Activated T-helper 1 cell treated with anti-CD3 and anti-CD28 coated beads, Interleukin-12 subunit alpha, Interleukin-12 subunit beta, Interleukin-2, Interleukin-4 antibody, amounts not matched to agents 30 ng/mL and 10 ng/mL and 1 ng/mL, durations not matched to agents 14 hours and 24 hours and 36 hours (primary cell): ENCODE measurements at places on chromosomes 6 and 20.

GRCh38 chr6:88380618-88381288, 214.6 kb upstream of the CNR1 start:
- DNase-seq, result no peak

- DNase-seq, result no peak
These were observed 314.7 kb upstream of the RSPO3 start for GRCh38 chr6:126803769-126804168.

- no peak for DNase-seq
These were observed 1050.0 kb downstream of the EPHA7 start for GRCh38 chr6:92369309-92369708.

DNA sequence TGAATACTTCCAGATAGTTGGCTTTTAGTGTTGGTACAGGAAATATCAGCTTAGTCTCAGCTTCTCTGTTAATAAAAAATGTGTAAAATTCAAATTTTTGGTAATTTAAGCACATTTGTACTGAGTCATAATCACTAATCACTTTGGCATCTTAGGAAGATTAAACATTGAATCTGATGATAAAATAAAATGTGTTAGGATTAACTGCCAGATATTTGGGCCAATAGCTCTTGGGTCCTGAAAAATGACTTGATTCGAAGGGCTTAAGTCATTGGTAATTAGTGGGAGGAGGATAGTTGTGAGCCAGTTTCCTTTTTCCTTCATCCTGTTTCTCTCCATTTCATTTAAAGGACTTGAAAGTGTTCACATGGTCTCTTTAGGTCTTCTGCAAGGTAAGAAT, 426.1 kb downstream of the RFPL4B start:
- no peak for DNase-seq

GRCh38 chr20:3595541-3595940, 67.7 kb downstream of the GFRA4 start:
- no peak for DNase-seq

GRCh38 chr6:128158496-128158895, 257.6 kb upstream of the THEMIS start:
- no peak for DNase-seq

- no peak for DNase-seq
These were observed 123.3 kb upstream of the PHACTR3 start for GRCh38 chr20:59481067-59481466.

DNA sequence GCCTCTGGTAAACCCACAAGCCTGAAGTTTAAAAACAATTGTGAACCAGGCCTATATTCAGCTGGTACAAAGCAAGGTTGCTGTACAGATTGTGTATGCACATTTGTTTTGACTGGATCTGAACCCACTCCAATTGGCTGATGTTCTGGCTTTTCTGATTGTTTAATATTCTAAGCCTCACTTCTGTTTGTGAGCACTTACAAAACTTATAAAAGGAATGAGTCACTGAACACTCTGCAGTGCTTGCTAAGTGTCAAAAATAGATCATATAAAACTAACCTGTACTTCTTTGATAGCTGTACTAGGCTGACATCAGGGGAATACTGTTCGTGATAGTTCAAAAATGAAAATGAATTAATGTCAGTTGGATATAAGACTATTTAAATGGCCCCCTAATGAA, 12.1 kb downstream of the COL21A1 start:
- no peak for DNase-seq

DNA sequence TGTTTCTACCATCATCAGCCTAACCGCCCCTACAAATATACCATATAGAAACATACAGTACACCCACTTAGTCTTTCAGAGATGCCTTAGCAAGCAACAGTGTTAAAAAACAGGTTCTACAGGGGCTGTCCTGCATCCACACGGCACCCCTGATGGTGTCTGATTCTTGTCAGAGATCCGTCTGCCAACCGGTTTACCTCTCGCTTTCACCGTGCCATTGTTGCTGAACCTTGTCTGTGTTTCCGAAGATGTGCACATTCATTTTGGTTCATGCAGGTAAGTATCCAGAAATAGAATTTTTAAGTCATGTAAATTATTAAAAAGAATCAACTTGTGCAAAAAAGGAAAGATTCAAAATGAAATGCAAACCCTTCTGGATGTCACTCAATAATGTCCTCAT, 52.9 kb downstream of the EPHA7 start:
- DNase-seq, result no peak

DNA sequence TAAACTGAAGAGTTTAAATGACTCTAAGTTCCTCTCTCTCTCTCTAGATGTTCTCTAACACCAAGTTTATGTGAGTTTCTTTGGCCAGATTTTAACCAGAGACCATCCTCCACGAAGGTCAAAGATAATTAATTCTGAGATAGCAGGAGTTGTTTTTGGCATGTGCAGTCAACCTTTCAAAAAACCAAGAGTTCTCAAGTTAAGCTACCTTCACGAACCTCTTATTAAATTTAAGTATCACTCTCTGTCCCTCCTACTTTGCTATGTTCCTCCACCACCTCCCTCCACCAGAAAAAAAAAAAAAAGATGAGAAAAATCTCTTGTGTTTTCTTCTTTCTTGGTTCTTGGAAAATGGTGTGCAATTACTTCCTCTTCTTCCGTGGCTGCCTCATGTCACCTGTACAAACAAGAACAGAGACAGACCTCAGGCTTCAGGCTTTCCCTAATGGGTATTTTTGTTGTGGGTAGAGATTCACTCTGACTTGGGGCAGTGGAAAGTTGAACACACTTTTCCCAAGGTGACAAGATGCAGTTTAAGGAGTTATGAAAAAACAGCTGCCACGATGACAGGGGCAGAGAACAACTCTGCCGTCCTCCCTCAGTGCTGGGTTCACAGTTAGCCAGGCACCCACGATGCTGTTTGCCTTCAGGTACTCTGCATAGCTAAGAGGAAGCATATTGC, 64.3 kb downstream of the ADTRP start:
- peak; percentile 38 for DNase-seq

- DNase-seq, result no peak
These were observed 493 bp downstream of the CRYBG1 start for GRCh38 chr6:106360989-106361430.

DNA sequence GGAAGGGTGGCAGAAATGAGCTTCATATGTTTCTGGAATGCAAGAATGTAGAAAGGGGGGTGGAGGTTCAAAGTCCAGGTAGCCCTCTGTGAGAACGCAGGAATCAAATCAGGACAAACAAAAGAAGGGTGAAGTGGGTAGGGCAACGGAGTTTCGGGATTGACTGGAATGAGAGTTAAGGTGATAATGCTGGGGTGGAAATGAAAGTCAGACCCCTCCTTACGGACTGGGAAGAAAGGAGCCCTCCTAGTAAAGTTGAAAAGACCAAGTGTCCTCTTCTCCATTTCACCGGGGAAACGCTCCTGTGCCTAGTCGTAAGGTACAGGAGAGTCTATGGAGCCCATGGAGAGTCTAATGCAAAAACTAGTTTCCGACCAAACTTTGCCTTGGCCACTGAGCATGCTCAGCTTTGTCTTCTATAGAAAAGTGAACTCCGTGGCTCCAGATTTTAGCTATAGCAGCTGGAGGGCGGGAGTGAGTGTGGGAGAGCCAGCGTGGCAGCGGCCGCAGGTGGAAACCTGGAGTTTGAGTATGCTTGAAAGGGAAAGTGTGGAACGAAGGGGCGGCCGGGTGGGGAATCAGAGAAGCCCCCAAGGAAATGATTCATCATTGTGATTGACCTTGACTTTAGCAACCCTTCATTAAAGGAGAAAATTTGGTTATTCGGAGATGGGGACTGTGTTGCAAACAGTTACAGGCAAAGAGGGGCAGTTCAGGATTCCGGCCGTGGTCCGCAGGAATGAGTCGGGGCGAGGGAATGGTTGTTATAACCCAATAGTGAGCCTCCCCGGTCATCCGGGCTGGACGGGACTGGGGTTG, 1.3 kb upstream of the LRRC1 start:
- peak; percentile 19 for DNase-seq

- no peak for DNase-seq
These were observed 2.2 kb downstream of the TMEM14C start for GRCh38 chr6:10725044-10725443.

GRCh38 chr20:4681991-4682401, 39.7 kb upstream of the PRND start:
- no peak for DNase-seq

- no peak for DNase-seq
These were observed 47.5 kb downstream of the DSTN start for GRCh38 chr20:17617212-17617867.

DNA sequence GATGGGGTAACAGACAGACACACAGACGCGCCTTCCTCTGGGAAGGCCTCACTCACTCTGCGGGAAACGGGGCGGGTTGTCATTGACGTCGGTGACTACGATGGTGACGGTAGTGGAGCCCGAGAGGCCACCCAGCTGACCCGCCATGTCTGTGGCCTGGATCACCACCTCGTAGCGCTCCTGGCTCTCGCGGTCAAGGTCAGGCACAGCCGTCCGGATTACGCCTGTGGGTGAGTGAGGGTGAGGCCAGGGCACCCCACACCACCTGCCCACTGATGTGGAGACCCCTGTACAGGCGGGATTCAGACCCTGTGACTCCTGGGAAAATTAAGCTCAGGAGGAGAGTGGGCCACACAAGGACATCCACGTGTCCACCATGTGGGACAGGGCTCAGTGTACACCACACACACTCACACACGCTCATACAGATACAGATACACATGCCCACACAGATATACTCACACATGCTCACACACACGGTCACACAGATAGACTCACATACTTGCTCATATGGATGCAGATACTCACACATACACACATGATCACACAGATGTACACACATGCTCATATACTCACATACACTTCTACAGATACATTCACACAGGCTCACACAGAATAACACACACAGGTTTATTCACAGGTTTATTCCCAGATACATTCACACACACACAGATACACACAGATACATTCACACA, 91.4 kb downstream of the CDH22 start:
- DNase-seq, result no peak
